ENCODE measurements at places on chromosomes 13 and 19.
A peak's percentile ranks its signal among the peaks of the same experiment; 100 is the strongest.

GRCh38 chr19:35109395-35110112 is 6.1 kb upstream of the FXYD3 start:
- no peak for DNase-seq

GRCh38 chr13:26606631-26607030 is 49.1 kb downstream of the WASF3 start:
- DNase-seq: no peak

GRCh38 chr19:51331193-51331592 is 10.7 kb downstream of the VSIG10L start:
- DNase-seq: no peak

DNA sequence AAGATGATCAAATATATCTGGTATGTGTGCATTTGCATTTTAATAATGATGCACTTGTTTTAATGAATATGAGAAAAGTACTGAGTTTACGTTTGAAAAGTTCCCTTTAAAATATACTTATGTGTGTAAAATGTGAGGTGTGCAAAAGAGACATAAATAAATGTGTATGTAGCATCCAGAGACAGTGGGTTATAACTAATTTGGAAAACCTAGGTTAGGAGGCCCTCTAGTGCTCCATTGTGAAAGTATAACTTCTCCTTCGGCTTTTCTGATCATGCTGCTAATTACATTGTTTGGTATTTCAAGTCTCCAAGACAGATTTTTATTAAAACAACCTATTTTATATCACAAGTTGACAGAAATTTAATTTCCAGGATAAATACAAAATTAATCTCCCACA is 30.1 kb downstream of the SCEL start:
- no peak for DNase-seq

DNA sequence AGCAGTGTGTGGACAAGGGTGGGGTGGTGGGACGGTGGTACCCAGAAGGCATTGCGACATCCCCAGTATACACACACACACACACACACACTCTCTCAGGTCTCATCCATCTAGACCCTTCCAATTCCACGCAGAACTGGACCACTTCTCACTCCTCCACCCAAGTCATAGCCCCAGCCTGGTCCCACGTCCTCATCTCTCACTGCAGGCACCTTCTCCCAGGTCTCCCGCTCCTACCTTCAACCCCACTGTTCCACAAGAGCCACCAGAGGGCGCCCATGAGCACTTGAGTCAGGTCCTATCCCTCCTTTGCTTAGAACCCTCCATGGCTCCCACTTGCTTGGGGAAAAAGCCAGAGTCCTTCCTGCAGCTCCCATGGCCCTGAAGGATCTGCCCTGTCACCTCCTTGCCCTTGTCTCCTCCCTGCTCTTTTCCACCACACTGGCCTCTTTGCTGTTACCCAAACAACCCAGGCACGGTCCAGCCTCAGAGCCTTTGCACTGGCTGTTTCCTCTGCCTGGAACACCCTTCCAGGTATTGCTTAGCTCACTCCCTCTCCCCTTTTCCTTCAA is 62.6 kb downstream of the IER2 start:
- DNase-seq: no peak

- no peak for DNase-seq
Measured at GRCh38 chr19:30882411-30883005, 466.7 kb downstream of the TSHZ3 start.

GRCh38 chr19:49672131-49672919 is 4.7 kb upstream of the PRMT1 start:
- no peak for DNase-seq

- no peak for DNase-seq
Measured at GRCh38 chr19:40612831-40613689, 11.9 kb downstream of the LTBP4 start.

GRCh38 chr19:8611877-8612806 is 1.6 kb upstream of the ADAMTS10 start:
- no peak for DNase-seq

DNA sequence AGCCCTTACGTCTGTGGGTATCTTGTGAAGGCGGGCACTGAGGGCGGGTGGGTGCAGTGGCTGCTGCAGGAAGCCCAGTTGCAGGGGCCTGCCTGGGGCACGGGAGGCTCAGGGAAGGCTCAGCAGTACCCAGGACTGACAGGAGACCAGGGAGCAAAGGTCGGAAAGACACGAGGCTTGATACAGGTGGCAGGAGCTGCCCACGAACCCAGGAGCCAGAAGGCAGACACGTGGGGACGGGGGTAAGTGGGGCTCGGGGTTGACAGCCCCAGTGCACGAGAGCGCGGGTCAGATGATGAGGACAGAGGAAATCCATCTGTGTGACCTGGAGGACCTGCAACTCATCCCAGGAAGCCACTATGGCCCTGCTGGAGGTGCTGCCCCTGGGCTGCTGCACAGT is 25.3 kb downstream of the ELAVL1 start:
- no peak for DNase-seq

DNA sequence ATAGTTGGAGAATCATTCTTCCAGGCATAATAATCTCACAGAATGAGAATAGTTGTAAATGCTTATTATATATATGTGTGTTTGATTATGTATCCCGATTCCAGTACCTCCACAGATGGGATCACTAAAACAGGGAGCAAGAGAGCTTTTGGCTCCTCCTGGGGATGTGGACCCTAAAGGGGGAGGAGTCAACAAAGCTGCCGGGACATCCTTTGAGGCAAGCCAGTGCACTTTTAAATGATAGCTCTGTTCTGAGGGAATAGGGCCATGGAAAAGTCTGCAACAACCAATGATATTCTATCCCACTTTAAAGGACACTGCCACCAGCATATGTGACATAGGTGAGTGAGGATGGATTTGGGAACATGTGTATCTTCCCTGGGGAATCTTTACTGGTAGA is 40.8 kb downstream of the SLITRK5 start:
- no peak for DNase-seq

DNA sequence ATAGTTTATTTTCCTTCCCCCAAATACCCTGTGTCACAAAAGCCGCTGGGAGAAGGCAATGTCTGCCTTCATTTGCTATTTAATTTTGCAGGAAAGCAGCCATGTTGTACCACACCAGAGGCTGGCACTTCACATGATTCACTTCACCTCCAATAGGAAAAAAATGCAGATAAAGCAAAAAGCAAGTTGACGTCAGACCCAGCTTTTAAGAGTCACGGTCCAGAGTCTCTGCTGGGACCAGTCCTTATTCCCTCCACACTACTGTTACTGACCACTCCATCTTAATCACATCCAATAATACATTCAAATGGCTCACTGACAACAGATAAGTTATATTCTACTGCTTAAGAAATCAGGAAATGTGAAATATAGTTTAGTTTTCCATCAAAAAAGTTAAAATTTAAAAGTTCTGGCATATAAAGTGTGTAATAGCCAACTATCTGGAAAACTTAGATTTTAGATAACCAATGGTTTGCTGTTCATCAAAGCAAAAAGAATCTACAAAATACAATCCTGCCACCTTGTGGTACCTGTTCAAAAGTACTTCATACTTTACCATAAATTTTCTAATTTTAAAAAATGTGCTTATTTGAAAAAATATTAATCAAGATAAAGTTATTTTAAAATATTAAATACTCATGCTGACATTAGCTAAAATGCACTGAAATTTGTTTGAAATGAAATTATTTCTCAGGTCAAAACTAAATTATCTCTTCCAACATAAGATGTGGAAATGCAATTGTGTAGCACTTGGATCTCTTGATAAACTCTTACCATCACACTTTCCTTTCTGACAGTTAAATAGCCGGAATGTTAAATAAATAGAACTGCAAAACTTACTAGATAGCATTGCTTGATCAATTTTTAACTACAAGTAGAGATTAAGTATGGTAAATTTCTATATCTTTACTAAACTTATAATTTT is 97.3 kb downstream of the SERP2 start:
- DNase-seq: no peak

GRCh38 chr13:112716461-112716820 is 26.6 kb downstream of the ATP11A start:
- DNase-seq: no peak

DNA sequence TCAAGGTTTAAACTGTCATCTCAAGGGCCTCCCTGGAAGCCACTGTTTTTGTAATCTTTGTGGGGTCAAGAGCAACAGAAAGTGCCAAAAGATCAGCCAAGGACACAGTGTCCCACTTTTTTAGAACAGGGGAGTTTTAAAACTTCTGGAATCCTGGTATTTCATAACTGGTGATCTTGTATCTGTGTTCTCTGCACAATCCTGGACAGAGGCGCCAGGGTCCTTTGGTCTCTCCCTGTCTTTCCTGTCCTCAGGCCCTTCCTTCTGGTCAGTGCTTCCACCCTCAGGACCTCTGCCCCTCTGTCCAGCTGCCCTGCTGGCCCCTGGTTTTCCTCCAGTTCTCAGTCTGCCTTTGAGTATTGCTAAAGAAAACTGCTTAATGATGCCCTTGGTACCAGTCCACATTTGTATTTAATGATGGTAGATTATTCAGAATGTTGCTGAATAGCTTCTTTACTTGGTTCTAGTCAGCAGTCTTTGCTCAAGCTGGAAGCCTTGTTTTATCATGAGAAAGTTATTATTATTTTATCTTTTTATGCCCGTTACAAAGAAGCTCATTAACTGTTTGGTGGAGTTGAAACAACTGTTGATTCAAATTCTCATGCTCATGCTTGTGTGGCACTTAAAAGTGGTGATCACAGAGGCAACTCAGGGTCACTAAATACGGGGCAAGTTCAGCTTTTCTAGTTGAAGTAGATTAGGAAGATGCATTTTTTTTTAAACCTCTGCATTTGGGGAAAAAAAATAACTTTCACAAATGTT is 47.5 kb downstream of the WASF3 start:
- DNase-seq: no peak

DNA sequence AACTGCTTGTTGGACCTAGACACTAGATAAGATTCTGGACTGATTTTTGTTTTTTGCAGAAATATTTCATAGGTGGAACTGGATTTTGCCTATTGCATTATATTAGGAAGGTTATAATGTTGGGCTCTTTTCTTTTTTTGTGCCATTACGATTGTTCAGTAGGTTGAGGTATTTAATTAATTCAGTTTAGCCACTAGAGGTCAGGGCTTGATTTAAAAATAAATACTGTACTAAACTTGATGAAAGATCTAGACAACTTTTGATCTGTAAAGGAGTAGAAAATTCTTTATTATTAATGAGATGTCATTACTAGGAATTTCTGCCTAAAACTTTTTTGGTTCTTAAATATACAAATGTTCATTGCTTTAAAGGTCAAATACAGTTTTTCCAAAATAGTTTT is 15.2 kb upstream of the SUPT20H start:
- no peak for DNase-seq

GRCh38 chr19:35205733-35206323 is 22.7 kb downstream of the FAM187B start:
- DNase-seq: no peak

GRCh38 chr19:55071129-55071502 is 4.6 kb upstream of the EPS8L1 start:
- no peak for DNase-seq

DNA sequence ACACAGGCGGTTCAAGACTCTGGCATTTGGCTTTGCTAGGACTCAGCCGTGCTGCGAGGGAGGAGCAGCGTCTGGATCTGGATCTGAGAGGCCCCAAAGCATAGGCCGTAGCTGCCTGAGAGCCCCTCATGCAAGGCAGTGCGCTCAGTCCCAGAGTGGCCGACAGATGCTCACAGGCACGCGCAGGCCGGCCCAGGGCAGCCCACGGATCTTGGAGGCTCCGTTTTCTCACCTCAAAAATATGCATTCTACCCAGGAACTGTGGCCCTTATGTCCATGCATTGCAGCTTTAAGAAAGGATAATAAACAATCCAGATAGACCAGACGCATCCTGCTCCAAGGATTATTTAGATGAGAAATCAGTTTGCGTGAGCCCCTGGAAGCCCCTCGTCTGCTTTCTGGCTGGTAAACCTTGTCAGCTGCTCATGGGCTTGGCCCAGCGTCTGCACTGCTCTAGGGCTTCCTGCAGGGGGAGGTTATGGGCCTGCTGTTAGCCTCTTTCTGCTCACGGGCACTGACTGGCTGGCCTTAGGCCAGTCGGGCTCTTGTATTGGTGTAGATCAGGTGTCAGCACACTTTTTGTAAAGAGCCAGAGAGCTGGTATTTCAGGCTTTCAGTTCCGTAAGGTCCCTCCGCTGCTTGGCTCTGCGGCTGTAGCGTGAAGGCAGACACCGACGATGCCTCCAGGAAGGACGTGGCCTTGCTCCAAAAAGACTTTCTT is 24.2 kb downstream of the TEX29 start:
- DNase-seq: no peak

- peak; percentile 28 for DNase-seq
Measured at GRCh38 chr13:51643105-51643881, 59.0 kb downstream of the WDFY2 start.

DNA sequence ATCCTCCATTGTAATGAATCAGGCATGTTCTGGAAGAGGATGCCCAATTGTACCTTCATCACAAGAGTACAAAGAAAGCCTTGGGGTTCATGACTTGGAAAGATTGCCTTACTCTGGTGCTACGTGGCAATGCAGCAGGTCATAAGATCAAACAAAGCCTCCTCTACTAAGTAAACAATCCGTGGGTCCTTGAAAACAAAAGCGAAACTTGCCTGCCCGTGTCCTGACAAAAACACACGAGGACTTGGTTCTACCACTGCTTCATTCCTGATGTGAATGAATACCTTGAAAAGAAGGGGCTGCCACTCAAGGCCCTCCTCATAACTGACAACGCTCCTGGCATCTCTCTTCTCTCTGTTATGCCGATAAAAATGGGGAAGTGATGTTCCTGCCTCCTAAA is 18.9 kb downstream of the ZNF563 start:
- no peak for DNase-seq

GRCh38 chr19:42386974-42387707 is 3.0 kb downstream of the CNFN start:
- peak; percentile 24 for DNase-seq

- DNase-seq: no peak
Measured at GRCh38 chr19:54312436-54313377, at the start of gene LILRA5. Gene LILRA5, minus strand, starts transcription at chr19:54313166. Its CDS starts 147 bp downstream, at chr19:54313019.

DNA sequence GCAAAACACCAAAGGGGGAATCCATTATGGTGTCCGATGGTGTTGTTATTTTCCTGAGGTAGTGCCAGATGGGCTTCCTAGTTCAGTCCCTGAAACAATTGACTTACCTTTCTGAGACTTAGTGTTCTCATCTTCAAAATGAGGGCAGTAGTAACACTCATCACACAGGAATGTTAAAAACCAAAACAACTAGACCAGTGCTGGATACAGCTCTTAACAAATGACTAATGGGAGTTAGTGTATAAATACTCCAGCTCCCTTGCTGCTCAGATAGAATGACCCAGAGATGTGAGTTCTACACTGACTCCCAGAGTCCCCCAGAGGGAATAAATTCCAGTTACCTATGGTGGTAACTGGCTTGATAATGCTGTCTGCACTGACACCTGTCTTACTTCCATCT is 49.9 kb downstream of the MBD3L2B start:
- no peak for DNase-seq

DNA sequence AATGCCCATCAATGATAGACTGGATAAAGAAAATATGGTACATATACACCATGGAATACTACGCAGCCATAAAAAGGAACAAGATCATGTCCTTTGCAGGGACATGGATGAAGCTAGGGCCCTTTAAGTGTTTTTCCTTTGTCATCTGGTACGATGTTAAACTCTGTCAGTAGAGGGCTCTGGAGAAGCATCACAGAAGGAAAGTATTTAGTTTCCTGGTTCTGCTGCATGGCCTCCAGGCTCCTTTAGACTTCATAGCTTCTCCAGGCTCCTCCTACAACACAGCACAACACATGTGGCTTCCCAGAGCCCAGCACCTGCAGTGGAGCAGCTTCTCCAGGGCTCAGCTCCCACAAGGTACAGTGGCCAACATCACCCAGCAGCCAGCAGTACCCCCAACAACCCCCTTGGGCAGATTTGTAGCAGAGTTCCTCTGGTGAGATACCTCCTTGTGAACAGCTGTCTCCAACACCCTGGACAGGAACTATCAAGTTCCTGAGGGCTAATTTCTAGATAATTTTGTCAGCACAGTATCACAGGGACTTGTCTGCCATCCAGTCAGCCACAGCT is 63.4 kb downstream of the KCTD12 start:
- no peak for DNase-seq
